Tongue (tissue), 3 donors: ENCODE measurements at places on chromosomes 2 and 18.

DNA sequence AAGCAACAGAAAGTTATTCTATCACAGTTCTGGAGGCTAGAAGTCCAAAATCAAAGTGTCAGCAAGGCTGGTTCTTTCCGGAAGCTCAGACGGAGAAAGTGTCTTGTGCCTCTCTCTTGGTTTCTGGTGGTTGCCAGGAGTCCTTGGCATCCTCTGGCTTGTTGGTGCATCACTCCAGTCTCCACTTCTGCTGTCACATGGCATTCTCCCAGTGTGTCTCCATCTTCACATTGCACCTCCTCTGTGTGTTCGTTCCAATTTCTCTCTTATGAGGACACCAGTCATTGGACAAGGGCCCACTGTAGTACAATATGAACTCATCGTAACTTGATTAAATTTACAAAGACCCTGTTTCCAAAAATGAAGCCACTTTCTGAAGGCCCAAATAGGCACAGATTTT lies 175.4 kb upstream of the ATP5MC3 start:
- DNase-seq: no peak

DNA sequence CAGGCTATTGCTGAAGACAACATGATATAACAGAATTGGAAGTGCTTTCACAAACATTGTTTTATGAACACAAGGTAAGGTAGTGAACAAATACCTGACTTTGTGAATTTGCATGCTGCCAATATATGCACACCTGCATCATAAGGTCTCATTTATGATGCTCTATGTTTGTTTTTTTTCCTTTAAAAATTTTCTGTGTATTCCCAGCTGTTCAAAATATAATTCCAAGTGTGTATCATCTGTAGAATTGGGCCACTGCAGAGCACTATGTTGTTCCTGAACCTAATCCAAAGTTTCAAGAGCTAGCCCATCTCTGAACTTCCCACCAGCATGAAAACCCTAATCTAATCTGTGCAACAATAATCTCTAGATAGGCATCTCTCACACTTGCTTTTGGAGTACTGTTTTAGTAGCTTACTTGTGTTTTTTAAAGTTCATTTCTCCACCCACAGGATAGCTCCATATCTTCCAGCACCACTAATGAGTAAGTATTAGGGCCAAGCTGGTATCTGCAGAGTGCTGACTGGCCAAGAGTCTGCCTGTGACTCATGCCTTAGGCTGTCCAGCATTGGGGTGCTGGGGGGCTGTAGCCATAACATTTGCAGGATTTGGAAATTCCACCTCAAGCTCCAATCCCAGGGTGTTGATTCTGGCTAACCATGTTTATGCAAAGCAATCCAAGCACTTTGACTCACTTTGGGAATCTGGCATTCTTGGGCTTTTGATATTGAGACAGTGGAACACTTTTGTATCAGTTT lies 208.2 kb upstream of the REV1 start:
- DNase-seq: no peak

DNA sequence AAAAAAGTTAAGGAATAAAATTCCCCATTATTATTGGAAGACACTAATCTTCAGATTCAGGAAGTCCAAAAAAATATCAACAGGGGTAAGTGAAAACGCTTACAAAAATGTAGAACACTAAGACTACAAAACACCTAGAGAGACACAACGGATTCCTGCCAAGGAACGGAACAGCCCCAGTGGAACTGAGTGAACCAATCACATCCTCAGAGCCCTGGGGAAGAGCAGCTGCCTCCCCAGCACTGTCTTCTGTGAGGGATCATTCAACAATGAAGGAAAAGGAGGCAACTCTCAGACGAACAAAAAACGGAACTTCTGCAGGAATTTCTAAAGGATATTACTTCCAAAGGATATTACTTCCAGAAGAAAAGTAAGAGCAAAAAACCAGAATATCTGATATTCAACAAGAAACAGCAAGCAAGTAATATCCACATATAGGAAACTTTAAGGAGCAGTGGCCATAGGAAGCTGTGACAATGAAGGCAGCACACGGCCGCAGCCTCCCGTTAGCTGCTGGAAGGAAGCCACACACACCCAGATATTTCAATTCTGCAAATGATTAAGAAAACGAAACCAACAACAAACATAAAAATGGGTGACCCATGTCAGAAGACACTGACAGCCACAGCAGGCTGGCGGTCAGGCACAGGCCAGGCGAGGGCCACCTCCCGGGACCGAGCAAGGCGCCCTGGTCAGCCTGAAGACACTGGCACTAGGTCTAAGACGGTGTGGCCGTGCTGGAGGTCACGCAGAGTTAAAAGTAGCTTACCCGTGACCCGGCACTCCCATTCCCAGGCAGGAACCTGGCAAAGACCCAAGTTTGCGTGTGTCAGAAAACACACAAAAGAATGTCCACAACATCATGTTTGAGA lies 81.8 kb downstream of the HDAC4 start:
- peak; percentile 50 for DNase-seq

DNA sequence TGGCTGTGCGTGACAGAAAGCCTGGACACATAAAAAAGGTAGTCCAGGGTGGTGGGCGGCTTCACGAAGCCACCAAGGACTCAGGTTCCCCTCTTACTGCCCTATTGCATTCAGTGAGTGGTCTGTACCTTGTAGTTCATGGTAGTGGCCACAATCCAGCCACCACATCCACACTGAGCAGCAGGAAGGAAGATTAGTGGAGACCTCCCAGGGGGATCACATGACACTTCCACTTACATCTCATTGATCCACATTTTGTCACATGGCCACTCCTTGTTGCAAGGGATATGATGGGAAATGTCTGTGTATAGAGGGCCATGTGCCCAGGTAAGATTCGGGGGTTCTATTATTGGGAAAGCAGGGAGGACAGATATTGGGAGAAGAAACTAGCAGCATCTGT lies 13.7 kb downstream of the IL1R2 start:
- no peak for DNase-seq

- no peak for DNase-seq
Observed at GRCh38 chr2:229969921-229970320, 47.6 kb downstream of the FBXO36 start.

DNA sequence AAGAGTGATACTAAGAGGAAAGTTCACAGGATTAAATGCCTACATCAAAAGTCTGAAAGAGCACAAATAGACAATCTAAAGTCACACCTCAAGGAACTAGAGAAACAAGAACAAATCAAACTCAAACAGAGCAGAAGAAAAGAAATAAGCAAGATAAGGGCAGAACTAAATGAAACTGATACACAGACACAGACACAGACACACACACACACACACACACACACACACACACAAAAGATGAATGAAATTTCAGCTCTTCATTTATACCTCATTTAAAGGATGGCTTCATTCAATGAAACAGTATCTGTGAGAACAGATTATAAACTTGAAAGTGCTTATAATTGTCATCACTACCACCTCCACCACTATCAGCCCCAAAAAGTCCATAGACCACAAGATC lies 428.9 kb downstream of the MBD2 start:
- DNase-seq: no peak

- no peak for DNase-seq
Observed at GRCh38 chr2:128788636-128789220, 470.1 kb upstream of the HS6ST1 start.

GRCh38 chr2:39851651-39852110 lies 72.6 kb upstream of the THUMPD2 start:
- DNase-seq: peak; percentile 15

DNA sequence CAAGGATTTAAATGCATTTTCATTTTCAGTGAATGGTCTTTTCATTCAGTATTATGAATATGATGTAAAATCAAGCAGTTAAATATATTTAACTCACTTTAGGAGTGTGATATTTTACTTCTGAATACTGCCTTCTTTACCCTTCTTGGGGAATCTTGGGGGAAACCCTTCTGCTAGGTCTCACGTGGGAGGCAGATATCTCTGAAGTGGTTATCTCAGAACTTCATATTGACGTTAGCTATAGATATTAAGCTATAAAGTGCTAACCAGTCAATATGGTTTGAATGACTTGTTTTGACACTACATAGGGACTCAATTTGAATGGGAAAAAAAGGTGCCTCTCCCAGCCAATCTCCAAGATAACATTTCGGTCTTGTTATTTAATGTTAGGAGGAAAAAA lies 9.8 kb downstream of the REL start:
- no peak for DNase-seq

GRCh38 chr2:192729369-192729768 lies 534.6 kb upstream of the TMEFF2 start:
- DNase-seq: no peak

DNA sequence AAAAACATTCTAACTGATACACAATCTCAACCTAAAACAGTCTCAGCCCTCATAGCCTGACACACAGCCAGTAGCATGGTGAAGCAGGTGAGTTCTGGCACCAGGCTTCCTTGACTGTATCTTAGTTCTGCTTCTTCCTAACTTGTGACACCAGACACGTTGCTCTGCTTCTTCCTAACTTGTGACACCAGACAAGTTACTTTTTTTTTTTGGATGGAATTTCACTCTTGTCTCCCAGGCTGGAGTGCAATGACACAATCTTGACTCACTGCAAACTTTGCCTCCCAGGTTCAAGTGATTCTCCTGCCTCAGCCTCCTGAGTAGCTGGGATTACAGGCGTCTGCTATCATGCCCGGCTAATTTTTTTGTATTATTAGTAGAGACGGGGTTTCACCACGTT lies 6.7 kb upstream of the ATG16L1 start:
- DNase-seq: no peak

- peak; percentile 54 for DNase-seq
Observed at GRCh38 chr18:58900015-58900649, 35.5 kb downstream of the ZNF532 start.

DNA sequence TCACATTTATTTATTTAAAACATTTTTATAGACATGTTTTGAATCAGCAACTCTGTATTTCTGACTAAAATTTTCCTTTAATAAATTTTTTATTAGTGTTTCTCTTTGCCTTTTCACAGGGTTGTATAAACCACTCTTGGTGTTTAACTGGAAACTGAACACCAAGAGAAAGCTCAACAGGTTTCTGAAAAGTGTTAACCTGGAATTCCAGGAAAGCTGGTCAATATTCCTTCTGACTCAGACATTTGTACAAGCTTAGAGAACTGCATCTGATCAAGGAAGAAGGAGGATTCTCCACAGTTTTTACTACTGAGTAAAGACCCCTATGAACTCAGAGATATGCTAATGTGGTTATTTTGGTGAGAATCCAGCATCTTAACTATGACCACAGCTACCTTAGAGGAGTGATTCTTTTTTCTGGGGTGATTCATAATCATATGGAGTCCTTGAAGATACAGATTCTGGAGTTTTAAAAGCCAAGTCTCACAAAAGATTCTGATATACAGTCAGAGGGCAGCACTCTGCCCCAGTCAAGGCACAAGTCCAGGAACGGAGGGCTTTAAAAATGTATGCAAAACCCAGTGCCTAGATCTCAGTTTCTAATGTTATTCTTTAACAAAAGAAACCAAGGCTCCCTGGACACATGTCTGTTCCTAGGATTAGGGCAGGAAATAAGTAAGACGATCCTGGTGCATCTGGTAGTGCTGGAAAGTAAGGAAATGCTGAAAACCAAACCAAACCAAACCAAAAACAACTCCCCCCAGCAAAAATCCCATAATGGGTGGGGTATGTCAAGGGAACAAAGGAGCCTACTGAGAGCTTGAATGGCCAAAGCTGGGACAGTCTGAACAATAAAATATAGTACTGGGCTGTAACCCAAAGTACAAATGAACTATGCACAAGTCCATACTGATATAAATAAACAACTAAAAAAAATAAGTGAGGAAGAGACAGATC lies 85.1 kb upstream of the FZD5 start:
- DNase-seq: no peak

GRCh38 chr2:130259594-130259993 lies 61.4 kb upstream of the TUBA3E start:
- no peak for DNase-seq

- no peak for DNase-seq
Observed at GRCh38 chr18:57404345-57404744, 30.8 kb upstream of the ONECUT2 start.

DNA sequence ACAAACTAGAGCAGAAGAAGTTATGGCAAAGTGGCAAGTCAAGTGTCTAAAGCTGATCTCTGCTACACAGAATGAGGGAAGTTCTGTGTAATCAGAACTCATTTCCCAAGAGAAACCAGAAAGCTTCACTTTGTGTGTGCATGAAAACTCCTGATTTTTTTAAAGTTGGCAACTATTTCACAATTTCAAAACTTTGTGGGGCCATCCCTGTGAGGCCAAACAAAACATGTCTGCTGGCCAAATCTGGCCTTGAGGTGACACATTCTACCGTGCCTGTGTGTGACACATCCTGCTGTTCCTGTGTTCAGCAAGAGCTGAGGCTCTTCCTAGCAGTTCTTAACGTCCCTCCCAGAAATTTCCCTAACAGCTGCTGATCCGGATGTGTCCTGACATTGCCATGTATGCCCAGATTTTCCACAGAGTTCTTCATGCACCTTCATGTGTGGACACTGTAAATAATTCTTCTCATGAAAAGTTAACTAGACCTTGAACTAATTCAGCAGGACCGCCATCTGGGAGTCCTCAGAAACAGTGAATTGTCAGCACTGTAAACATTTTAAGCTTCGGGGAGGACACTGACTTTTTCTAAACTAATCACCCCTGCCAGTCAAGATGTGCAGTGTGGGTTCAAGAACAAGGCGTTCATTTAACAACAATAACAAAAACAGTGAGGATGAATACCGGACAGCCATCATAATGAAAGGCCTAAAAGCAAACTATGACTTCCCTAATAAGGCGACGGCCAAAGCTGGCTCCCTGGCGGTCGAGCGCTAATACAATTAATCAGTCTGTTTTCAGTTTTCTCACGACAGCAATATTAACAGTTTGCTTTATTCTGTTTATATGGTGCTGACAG lies 99.0 kb downstream of the PLEKHM3 start:
- DNase-seq: peak; percentile 44

DNA sequence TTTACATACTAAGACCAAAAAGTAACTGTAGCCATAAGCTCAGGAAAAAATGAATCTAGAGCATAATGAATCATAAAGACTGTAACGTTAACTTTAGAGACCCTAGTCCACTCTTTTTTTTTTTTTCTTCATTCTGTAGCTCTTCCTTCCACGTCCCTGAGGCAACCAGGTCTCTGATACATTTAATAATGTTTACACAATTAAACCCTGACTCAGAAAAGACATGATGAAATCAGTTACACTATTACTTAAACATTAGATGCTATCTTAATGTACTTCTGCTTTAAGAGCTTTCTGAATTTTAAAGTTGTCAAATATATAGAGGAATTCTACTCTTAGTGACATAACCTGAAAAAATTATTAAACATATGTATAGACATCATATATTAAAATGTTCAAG lies 1121.5 kb upstream of the DDX18 start:
- DNase-seq: no peak
